ENCODE measurements at places on chromosomes 12 and 14.

DNA sequence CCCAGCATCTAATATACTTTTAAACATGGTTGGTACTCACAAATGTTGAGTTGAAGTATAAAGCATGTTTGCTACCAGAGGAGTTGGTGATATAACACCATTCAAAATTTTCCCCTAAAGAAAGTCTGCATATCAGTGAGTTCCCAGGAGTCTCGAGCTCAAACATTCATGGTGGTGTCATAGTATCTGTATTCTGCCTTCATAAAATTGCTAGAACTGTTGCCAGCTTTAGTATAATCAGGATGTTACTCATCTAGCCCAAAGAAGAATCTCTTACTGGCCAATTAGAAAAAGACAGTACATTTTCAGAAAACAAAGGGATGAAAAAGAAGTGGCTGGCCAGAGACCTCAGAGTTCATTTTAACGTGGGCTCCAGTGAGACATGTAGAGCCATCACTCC, 374.7 kb downstream of the KCNH5 start:
- no peak for DNase-seq

DNA sequence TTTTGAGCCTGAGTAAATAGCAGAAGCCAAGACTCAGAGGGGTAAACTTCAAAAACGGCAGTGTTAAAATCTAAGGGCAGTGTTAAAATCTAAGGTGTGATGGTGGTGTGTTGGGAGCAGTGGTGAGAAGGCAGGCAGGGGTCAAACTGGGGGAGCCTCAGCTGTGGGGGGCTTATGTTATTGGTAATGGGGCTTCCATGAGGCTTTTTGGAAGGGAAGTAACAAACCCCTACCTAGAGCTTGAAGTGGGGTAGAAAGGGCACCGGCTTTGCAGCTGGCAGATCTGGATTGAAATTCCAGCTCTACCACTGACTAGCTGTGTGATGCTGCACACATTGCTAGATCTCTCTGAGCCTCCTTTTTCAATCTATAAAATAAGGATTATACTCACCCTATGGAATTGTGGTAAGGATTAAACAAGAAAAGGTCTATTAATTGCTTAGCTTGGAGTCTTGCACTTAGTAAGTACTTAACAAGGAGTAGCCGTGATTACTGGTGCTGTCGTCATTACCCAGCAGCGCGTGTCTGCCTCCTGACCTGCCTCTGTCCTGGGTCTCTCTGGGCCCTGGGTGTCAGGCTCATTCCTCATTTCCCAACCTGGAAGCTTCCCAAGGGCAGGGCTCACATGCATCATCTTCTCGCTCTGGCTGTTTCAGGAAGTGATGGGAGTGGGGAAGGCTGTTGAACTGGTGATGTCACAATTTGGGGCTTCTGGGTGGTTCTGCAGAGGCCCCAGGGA, 18.5 kb upstream of the KRT80 start:
- DNase-seq: no peak

DNA sequence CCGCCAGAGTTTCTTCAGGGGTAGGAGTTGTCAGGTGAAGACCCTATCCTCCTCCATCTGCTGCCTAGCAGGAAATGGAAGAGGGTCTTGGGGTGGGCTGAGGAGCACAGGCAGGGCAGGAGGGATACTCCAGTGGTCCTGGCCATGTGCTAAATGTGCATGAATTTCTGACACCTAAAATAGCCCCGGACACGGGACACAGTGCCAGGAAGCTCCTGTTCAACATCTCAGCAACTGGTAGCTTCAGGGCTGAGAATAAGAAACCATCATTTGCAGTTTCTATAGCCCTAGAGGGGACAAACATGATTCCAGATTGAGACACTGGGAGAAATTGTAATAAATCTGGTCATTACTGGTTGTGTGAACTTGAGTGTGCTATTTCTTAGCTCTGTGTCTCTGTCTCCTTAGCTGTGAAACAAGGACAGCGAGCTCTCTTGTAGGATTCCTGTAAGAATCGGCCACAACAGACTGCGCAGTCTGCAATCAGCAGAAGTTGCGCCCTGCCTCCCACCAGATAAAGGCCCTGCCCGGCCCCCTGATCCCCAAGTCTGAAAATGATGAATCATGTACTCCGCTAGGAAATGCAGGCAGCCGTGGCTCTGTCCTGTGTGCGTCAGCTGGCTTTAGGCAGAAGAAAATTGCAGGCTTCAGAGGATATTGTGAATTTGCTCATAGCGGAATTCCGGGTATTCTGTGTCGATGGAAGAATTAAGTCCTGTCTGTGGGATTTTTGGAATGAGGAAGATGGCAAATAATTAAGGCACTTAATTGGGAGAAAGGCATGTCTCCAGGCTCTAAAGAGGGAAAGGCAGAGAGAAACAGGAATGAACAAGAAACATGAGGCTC, 35.2 kb upstream of the MEG3 start:
- no peak for DNase-seq

DNA sequence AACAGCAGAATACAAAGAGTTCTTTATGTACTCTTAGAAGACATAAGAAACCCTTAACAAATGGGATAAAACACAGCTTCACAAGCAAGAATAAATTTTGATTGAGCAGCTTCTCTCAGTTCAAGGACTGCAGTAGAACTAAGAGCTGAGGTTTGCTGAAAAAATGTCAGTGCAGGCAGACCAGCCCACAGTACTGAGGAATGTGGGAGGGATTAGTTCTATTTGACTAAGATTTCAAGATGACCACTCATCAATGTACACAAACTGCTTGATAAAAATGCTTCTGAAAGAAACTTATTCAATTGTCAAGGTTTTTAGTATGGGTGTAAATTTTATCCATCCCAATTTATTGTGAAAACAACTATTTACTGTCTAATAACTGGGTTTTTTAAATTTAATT, 138.4 kb downstream of the SEC23A start:
- no peak for DNase-seq

- no peak for DNase-seq
Observed at GRCh38 chr14:39563361-39563760, 131.1 kb upstream of the FBXO33 start.

DNA sequence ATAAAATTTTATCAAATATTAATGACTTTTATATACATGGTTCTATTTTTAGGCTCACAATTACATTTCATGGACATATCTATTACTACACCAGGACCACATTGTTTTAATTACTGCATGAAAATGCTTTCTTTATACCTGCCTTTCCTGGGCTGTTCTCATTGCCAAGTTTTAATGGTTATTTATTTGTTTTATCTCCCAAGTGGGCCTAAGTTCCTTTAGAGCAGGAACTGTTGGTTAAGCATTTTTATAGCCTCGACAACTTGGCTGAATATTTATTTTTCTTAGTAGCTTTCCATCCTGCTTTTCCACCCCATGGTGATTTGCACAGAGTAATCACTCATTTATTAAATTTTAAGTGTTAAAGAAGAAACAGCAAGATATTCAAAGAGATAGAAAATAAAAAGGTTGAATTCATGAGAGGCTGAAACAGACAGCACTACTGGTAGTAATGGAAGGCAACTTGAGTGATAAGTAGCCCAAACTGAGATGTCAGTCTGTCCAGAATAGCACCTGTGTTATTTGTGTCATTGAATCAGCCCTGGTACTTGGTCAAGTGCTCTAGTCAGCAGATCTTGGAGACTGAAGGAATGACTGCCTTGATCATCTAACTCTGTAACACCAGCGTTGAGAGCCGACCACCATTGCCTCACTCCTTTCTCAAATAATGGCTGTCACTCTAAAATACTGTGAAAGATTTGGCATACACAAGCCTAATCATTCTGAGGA, 119.1 kb upstream of the EGLN3 start:
- DNase-seq: no peak

DNA sequence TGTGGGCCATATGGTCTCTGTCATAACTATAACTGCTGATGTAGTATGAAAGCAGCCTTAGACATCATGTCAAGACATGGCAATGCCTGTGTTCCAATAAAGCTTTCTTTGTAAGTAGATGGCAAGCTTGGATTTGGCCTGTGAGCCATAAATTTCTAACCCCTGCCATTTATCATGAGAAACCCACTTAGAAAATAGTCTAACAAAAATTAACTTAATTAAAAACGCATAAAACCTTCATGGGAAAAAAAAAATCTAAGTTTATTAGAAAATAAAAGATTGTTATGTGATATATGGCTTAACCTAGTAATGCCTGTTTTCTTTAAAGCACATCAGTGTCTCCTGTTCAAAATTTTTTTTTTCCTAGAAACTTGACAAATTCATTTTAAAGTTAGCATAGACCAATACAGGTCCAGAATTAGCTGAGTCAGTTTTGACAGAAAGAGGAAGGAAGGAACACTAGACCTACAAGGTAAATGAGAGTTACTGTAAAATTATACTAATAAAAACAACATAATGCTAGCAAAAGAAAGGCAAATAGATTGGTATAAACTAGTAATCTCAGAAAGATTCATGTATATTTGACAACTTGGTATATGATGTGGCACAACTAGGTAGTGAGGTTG, 68.2 kb downstream of the USP15 start:
- no peak for DNase-seq

DNA sequence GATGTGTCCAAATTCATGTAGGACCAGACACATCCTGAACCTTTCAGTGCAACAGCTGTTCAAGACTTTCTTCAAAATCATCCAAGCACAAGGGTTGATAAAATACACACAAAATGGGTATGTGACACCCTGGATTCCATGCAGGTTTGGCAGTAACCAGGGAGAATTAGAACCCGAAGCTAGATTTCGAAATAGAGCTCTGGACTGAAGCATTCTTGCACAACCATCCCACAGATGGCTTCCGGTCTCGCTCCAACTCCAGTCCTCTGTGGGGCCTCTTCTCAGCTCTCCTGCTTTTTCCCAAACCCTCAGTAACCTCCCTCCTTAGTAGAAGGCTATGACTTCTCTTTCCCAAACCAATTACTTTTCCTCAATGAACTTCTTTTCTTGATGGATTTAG, 171.3 kb downstream of the TTC7B start:
- DNase-seq: no peak

DNA sequence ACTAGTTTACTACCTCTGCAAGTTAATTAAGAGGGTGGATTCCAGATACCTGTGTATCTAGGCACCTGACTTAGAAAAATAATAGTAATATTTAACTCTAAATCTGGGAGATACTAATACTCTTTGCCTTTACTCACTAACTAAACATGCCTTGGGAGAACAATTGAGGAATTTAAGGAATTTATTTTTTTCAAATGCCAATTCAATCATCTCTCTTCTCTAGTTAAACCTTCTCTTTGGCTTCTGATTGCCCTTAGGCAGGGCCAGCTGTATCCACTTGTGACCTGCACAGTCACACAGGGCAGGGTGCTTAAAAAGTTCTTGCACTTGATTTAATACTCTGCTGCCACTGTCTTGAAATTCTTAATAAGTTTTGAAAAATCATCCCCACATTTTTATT, 142.4 kb downstream of the PLCZ1 start:
- no peak for DNase-seq

- no peak for DNase-seq
Observed at GRCh38 chr12:100058482-100059029, 73.8 kb upstream of the ANKS1B start.

DNA sequence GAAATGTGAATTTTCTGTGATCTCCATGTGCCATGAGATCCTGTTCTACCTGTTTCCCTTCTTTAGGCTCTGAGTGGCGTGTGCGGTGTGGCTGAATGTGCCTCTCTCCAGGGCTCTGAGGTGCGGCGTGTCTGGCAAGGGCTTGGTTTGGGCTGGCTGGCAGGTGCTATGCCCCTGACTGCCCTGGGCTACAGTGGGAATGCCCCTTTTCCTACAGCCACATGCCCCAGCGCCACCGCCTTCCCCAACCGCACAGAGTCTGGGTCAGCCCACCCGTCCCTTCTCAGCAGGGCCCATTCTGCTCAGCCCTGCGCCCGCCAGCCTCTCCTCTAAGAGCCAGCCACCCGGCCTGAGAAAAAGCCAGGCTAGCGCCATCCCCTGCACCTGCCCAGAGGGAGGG, 24.7 kb downstream of the BTBD6 start:
- no peak for DNase-seq

GRCh38 chr14:104152686-104153393, 14.5 kb downstream of the KIF26A start:
- no peak for DNase-seq

DNA sequence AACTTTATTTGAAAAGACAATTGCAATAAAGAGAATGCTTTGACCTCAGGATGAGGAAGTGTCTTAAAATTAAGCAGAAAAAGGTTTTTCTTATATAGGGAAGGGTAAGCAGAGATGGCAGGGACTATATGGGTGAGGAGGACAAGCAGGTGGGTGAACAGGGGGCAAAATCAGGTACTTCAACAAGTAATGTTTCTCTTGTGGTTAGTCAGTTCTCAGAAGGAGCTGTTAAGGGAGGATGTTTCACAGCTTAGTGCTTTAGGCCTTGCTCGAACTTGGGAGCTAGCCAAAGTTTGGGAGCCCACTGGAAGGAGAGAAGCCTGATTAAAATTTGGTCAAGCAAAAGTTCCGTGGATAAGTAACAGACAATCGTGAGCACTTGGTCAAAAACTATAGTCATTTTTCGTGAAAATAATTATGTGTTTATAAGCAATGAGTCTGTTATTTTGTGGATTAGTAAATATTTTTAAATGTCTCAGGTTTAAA, 364.2 kb upstream of the TMPO start:
- no peak for DNase-seq

- DNase-seq: no peak
Observed at GRCh38 chr12:6899837-6900519, 4.6 kb upstream of the LRRC23 start.

- no peak for DNase-seq
Observed at GRCh38 chr12:6646276-6647082, 753 bp downstream of the ACRBP start.

DNA sequence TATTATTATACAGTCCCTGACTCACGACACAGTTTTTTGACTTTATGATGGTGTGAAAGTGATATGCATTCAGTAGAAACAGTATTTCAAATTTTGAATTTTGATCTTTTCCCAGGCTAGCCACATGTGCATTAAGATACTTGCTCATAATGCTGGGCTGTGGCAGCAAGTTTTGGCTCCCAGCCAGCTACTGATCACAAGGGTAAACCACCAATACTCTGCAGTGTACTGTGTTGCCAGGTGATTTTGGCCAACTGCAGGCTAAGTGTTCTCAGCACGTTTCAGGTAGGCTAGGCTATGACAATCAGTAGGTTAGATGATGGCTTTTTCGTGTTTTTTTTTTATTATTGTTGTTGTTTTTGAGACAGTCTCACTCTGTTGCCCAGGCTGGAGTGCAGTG, 69.4 kb upstream of the ACTN1 start:
- no peak for DNase-seq

GRCh38 chr12:80901661-80902060, 36.1 kb downstream of the LIN7A start:
- DNase-seq: no peak

DNA sequence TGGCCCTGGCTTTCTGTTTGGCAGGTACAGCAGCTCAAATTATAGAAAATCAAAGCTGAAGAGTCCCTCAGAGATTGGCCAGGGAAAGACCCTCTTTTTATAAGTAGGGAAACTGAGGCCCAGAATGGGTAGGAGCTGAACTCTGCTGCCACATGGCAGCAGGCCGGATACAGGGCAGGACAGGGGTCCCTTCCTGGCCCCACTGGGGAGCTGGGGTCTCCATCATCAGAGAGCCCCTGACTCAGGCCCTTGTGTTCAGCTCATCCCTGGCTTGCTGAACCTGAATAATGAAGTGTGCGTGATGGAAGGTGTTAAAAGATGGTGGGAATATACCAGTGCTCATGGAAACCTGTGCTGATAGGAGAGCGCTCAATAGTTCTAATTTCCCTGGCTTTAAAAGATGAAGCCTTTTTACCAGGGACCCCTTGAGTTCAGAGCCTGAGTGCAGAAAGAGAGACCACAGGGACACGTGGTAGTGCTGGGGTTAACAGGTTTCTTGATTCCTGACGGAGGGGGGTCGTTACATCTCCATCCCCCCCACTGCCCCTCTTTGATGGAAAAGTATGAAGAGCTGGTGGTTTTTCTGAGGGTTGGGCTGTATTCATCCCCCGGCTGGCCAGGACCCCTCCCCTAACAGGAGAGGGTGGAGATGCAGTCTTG, 4.4 kb downstream of the DLK1 start:
- no peak for DNase-seq
